ENCODE measurements at places on chromosomes 1 and 21. TPM values are rescaled to one million over a fixed set of nuclear protein-coding genes. Genes with fewer than 3 reads are reported as not detected.

- no peak for DNase-seq
Observed at GRCh38 chr1:169113613-169114119, 7.2 kb downstream of the ATP1B1 start.

LCE3E gene
- not detected for total RNA-seq

DNA sequence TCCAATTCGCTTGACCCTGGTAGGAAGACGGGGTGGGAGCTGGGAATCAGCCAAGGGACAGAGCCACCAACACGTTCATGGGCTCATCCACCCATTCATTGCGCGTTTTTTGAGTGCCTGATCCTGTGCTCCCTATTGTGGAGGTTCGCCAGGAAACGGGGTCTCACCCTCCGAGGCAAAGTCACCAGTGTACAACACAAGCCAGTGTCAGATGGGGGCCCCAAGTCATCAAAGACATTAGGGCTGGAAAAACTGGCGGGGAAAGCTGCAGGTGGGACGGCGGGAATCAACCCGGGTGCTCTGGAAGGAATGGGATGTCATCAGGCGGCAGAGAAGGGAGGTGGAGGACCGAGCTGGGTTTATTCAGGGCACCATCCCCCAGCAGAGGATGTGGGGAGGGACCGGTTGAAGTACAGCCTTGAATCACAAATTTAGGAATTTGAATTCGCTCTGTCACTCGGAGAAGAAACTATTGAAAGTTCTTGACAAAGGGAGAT lies 667 bp upstream of the NID1 start:
- DNase-seq: no peak

- no peak for DNase-seq
Observed at GRCh38 chr1:69246710-69247109, 321.0 kb upstream of the LRRC7 start.

PLA2G2D gene
- total RNA-seq: not detected

Measured in uterus (tissue), 4 donors.